ENCODE measurements at places on chromosomes 5 and 9.

- DNase-seq = no peak
These were observed 35.0 kb downstream of the PTTG1 start for GRCh38 chr5:160456480-160457177.

DNA sequence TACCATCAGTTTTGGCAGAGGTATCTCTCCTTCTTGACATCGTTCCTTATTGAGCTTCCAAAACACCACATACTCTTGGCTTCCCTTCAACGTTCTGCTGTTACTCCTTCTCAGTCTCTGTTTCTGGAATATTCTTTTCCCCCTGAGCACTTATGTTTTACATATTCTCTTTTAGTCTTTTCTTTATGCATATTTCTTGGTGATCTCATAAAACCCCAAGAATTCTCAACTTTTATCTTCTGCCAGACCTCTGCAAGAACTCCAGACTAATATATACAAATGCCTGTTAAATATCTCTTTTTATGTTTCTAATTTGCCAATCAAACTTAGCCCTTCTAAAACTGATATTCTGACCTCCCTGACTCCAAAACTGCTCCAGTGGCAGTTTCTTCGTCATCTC lies 453.4 kb upstream of the CTNND2 start:
- no peak for DNase-seq

GRCh38 chr5:88691230-88691582 lies 191.8 kb downstream of the MEF2C start:
- DNase-seq = no peak

- DNase-seq = no peak
These were observed 118.1 kb downstream of the DPYSL3 start for GRCh38 chr5:147391781-147392180.

DNA sequence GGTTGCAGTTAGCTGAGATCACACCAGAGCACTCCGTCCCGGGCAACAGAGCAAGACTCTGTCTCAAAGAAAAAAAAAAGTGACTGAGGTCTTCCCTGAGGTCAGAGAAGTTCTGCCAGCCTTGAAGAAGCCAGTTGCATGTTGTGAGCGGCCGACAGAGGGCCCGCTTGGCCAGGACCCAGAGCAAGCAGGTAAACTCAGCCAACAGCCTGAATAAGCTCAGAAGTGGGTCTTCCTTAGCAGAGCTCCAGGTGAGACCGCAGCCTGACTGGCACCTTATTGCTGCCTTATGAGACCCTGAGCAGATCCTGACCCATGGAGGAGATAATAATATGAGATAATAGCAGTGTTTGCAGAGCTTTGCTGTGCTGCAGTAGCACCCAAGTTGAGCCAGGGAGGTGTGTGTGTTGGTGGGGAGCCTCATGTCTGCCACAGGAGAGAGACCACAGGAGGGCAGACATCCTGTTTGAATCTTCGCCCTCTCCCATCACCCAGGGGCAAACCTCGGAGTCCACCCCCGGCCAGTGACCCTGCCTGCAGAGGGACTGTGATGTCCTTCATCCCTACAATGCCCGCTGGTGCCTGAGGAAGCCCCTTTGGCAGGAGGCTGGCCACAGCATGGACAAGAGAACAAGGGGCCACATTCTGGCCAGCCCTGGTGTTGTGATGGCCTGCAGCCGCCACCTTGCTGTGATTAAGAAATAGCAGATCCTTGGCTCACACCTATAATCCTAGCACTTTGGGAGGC lies 10.8 kb upstream of the BARX1 start:
- DNase-seq = no peak

DNA sequence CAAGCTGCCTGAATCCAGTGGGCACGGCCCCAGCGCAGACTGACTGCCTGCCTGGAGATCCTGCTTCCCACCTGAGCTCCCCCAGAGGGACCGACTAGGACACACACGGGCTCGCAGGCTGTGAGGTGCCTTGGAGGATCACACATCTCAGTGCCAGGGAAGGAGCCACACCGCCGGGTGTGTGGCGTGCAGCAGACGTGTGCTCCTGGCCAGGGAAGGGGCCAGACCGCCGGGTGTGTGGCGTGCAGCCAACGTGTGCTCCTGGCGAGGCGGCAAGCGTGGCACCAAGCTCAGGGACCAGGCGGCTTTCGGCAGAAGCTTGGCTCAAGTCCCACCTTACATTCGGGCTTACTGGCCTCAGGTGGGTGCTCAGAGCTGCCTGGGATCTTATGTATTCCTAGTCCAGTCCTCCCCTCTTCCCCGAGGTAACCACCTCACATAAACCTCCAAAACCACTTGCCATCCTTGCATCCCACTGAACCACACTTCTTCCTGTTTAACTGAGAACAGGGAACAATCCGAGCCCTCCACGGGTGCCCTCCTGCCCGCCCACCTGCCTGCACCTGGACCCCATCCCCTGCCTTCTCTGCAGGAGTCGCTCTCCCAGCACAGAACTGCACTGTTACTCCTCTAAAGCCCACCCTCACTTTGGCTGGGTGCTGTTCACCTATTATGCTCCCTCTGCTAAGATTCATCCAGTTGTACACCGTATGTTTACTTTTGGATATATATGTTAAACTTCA lies 22.4 kb upstream of the MRNIP start:
- no peak for DNase-seq

DNA sequence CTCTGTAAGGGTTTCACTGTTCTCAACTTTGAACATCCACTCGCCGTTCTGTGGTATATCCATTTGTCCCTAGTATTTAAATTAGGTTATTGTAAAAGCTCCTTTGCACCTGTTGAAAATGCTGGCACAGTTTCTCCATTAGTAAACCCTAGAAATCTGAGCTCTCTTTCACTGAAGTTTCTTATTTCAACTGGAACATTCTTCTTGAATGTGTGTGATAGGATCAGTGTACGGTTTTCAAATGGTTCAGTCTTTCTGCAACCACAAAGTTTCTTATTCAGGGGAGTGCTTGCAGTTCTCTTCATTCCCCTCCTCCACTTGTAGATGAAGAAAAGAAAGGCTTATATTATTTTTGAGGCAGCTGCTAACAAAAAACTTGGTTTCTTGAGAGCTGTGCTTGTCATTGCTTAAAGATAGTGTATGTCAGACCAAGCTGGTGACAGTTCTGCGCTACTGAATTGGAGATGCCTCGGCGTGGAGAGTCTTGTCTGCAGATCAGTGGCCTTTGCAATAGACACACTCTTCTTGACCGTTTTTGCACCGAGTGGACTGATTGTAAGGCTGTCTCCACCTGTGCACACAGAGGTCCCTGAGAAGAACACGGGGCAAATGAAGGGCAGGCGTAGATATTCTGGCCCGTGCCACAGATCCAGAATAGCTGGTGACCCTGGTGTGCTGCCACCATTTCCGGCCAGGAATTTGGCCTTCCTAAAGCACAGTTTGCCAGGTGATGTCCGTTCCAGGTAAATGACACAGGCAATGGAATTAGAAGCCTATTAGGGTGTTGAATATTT lies 102.2 kb downstream of the TRIO start:
- DNase-seq = no peak

- DNase-seq = no peak
These were observed 86.1 kb upstream of the PTPN3 start for GRCh38 chr9:109584205-109584604.

DNA sequence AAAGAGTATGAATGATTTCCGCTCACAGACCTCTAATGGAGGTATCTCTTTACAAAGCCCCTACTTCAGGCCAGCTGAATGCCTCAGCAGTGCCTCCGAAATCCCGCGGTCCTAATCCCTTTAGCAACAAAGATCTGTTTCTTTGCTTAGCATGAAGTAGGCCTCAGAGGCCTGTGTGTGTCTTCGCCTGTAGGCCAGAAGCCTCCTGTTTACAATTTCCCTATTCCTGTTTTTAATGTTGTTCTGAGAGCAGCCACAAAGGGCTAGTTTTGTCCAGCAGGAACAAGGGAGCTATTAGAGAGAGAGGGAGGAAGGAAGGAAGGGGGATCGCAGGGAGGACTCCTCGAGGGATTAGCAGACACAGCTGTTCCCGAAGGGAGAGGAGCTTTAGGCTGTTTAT lies 166.4 kb upstream of the SPRY4 start:
- DNase-seq = no peak

DNA sequence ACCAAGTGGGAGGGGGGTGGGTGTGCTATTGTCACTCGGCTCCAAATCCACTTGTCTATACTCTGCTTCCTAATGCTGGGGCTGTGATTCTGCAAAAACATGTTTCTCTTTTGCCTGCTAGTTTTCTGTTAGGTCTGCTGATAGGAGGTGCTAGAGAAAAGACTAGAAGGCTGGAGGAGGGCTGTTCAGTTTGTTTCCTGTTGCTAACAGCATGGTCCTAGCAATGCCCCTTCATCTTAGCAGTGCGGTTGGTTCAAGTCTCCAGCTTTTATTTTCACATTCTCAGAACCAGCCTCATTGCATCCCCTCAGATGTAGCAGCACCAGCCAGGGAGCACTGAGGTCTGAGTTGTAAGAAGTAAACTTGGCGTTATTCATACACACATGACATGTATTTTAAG lies 310.2 kb downstream of the YTHDC2 start:
- no peak for DNase-seq

GRCh38 chr9:68912561-68912960 lies 101.4 kb downstream of the PRKACG start:
- DNase-seq = no peak
